Activated CD4-positive, alpha-beta memory T cell treated with anti-CD3 and anti-CD28 coated beads, Interleukin-2, amount 10 ng/mL, durations not matched to agents 7 days and 5 days (primary cell): ENCODE measurements at places on chromosomes 7 and 10. TPM values are rescaled to one million over a fixed set of nuclear protein-coding genes. Genes with fewer than 3 reads are reported as not detected.

- no peaks in the 10 kb centered on the region for H3K36me3 ChIP-seq
- no peak overlapping the region for H3K4me3 ChIP-seq
- DNase-seq: no peak
- H3K27me3 ChIP-seq: no peaks in the 10 kb centered on the region
- no peak overlapping the region for H3K27ac ChIP-seq
These were observed 127.1 kb downstream of the GLRX3 start for GRCh38 chr10:130263289-130263688.

- H3K27ac ChIP-seq: no peak overlapping the region
- DNase-seq: no peak
- H3K36me3 ChIP-seq: peaks cover 78% of the 10 kb centered on the region
- no peak overlapping the region for H3K4me3 ChIP-seq
- H3K27me3 ChIP-seq: no peaks in the 10 kb centered on the region
- peaks cover 12% of the 10 kb centered on the region for H3K4me1 ChIP-seq
These were observed 22.9 kb downstream of the DLD start for GRCh38 chr7:107913851-107914250.

- H3K4me1 ChIP-seq: no peaks in the 10 kb centered on the region
- no peak for DNase-seq
- H3K36me3 ChIP-seq: no peaks in the 10 kb centered on the region
- peaks cover 7% of the 10 kb centered on the region for H3K27me3 ChIP-seq
- no peak overlapping the region for H3K4me3 ChIP-seq
These were observed 2.6 kb upstream of the GPR26 start for GRCh38 chr10:123663522-123663921.

DNA sequence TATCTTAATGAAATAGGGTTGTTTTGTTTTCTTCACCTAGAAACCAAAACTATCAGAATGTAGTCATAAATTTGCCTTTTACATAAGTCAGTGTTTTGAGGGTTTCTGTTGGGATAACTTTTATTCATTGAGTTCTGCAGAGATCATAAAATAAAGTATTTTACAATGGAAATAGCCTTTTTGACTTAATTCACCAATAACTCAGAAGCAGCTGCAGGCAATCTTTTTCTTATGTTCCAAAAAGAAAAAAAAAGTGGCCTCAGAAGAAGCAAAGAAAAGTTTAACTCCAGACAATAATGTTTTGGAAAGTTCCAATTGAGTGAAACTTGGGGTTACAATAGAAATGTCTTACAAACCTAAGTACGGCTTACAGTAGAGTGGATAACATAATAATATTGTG lies 491.7 kb upstream of the NRP1 start:
- no peak for DNase-seq
- H3K27me3 ChIP-seq: no peaks in the 10 kb centered on the region
- no peaks in the 10 kb centered on the region for H3K36me3 ChIP-seq
- H3K4me3 ChIP-seq: no peak overlapping the region

DNA sequence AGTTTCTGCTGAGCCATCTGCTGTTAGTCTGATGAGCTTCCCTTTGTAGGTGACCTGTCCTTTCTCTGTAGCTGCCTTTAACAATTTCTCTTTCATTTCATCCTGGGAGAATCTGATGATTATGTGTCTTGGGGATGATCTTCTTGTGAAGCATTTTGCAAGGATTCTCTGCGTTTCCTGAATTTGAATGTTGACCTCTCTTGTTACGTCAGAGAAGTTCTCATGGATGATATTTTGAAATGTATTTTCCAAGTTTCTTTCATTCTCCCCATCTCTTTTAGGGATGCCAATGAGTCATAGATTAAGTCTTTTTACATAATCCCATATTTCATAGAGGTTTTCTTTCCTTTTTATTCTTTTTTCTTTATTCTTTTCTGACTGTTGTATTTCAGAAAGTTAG lies 184.2 kb upstream of the BET1 start:
- no peak overlapping the region for H3K4me3 ChIP-seq
- H3K27ac ChIP-seq: no peak overlapping the region
- DNase-seq: no peak
- no peaks in the 10 kb centered on the region for H3K27me3 ChIP-seq

GRCh38 chr7:121510858-121511482 lies 114.9 kb upstream of the FAM3C start:
- no peak overlapping the region for H3K27ac ChIP-seq
- peaks cover 31% of the 10 kb centered on the region for H3K36me3 ChIP-seq
- H3K4me1 ChIP-seq: no peaks in the 10 kb centered on the region
- DNase-seq: no peak

Gene MYH16
- not detected for total RNA-seq

Gene CYP3A7
- not detected for total RNA-seq

Gene ZKSCAN1
- total RNA-seq: 63.1 TPM

Gene DMBT1
- total RNA-seq: 0.05 TPM

Gene TMEM254
- total RNA-seq: 15.0 TPM

Gene CNTNAP2
- not detected for total RNA-seq

Gene ANKRD2
- total RNA-seq: not detected

Gene SLC26A3
- not detected for total RNA-seq

Gene SYT15
- 0.95 TPM for total RNA-seq
